ENCODE measurements at places on chromosomes 16 and 17.
A peak's percentile ranks its signal among the peaks of the same experiment; 100 is the strongest.

DNA sequence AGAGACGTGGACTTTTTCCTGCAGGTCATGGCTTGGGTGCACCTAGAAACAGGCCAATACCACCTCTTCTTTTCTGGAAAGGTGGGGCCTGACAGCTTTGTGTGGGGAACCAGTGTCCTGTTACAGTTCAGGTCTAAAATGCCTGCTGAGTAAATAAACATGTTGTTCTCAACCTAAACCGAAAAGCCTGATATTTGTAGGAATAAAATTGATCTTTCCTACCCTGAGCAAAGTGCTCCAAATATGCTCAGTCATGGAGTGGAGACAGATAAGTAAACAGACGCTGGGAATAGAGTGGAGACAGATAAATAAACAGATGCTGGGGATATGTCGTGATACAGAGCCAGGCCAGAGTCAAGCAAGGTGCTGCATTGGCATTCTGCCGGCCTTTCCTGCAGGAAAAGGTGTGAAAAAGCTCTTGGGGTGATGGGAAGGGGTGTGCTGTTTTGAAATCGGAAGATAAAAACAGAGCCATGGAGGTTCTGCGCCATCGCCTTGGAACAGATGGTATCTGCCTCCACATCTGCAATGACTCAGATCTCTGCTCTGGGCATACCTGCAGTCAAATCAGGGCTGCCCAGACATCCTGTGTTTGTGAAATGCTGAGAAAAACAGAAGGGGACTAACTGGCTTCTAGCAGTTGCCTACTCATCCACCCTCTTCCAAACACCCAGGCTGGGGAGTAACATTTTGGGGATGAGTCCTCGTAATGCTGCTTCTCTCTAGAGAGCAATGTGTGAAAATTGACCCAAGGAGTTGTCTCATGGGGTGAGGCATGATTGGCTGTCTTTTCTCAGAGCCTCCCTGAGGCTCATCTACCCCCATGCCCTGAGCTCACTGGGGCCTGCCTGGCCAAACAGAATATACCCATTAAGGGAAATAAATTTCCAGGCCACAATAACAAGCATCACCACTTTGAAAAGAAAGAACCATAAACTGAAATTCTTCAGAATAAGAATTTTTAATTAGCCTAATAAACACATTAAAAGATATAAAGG is 16.8 kb upstream of the TRPV2 start:
- no peak for DNase-seq

GRCh38 chr17:2958706-2959222 is 104.6 kb downstream of the OR1D5 start:
- DNase-seq, result no peak

- DNase-seq, result no peak
These were observed 33.2 kb downstream of the VPS35L start for GRCh38 chr16:19588661-19589060.

- DNase-seq, result no peak
These were observed 20.3 kb downstream of the XPO6 start for GRCh38 chr16:28191364-28191960.

- no peak for DNase-seq
These were observed 6.5 kb upstream of the NGFR start for GRCh38 chr17:49488612-49489011.

DNA sequence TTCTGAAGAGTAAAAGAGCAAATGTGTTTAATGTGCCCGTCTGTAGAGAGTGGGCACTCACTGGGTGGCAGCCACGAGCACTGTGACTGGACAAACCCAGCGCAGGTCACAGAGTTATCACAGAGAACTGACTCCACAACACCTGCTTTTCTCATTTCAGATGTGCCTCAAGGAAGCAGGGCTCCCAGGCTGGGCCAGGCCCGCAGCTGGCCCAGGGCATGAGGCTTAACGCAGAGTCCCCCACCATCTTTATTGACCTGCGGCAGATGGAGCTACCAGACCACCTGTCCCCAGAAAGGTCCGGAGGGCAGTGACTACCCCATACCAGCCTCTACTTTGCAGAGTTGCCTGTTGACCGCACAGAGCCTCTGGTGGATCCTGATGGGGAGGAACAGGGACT is 11.9 kb downstream of the DNAAF8 start:
- DNase-seq, result no peak

DNA sequence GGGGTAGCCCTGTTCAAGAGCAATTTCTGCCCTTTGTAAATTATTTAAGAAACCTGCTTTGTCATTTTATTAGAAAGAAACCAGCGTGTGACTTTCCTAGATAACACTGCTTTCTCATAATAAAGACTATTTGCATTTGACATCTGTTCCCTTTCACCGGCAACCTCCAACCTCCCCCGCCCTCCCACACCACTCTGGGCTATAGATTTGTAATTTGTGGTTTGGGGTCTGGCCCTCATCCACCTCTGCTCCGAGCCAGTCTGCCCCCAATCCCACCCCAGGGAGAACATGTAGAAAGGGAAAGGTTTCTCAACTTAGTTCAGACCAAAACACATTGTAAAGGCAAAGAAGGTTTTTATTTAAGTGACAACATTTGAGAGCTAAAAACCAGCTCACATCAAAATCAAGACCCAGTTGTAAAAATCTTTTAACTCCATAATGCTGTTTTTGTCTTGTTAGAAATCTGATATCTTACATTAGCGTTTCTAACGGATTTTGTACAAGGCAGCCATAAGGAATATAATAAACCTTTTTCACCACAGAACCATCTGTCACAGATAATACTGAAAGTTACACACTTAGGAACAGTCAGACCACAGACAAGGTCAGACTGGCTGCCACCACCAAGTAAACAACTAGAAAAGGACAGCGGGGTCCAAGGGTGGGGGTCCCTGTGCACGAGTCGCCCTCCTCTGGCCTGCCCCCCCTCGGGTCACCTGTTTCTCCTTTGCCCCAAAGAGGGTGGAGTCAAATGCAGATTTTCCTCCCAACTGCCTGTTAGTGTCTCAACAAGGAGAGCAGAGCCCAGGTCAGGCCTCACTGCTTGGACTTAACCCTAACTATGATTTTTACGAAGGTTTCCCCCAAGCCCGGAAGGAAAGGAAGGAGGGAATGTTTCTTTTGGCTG is 6.9 kb downstream of the PIMREG start:
- DNase-seq, result no peak

- DNase-seq, result no peak
These were observed 37.2 kb upstream of the NAGLU start for GRCh38 chr17:42498828-42499227.

DNA sequence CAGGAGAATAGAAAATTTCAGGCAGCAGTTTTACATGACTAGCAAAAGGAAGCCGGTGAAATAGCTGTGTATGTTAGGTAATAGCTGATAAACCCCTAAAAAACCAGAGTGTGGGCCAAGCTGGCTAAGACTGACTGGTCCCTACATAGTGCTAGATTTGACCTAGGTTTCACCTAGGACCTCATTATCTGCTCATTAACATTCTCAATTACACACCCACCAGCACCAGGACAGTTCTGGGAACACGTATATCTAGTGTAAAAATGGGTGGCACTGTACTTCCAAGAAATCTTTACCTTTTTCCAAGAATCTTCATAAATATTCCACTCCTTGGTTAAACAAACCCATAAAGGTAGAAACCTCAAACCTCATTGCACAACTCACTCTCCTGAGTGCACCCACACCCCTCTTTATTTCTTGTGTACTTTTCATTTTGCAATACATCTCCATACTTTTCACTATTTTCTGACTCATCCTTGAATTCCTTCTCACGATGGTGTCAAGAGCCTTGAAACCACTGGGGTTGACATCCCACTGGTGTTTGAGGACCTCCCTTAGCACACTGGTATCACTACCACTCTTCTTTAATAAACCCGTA is 262.7 kb upstream of the KCNJ16 start:
- no peak for DNase-seq

GRCh38 chr16:1036166-1036565 is 36.4 kb upstream of the SSTR5 start:
- DNase-seq, result no peak

DNA sequence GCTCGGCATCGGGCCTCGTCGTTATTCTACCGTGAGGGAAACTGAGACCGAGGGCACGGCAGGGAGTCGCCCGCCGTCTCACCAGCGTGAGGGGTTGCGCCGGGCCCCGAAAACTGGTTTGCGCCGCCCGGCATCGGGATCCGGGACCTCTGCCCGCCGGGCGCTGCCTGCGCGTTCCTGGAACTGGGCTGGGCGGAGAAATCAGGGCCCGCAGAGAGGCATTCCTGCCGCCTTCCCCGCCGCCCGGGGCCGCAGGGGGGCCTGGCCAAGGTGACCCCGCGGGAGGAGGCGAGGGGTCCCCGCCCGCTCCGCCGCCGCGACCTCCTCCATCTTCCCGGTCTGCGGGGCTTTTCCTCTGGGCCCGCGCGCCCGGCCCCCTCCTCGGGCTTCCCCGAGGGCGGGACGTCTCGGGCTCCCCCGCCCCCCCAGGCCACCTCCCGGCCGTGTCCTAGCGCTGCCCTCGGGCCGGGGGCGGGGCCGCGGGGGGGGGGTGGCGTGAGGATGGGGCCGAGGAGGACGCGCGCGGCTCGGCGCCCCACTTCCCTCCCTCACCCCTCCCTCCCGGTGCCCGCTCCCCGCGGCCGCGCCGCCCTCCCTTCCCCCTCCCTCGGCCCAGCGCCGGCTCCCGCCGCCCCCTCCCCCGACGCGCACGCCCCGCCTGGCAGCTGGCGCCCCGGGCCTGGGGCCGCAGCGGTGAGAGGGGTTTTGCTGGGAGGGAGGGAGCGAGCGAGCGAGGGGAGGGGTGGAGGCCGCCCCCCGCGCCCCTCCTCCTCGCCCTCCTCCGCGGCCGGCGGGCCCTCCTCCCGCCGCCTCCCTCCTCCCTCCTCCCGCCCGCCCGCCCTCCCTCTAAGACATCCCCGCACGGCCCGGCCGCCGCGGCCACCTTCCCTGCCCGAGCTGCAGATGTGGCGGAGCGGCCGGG is at the start of gene GLIS2:
Gene GLIS2 (plus strand): TSS at position 882 of the 922 bp plus-strand sequence. CDS start 16,214 bp downstream, outside the sequence.
- no peak for DNase-seq

- no peak for DNase-seq
These were observed 368.0 kb downstream of the FOXL1 start for GRCh38 chr16:86946396-86946795.

DNA sequence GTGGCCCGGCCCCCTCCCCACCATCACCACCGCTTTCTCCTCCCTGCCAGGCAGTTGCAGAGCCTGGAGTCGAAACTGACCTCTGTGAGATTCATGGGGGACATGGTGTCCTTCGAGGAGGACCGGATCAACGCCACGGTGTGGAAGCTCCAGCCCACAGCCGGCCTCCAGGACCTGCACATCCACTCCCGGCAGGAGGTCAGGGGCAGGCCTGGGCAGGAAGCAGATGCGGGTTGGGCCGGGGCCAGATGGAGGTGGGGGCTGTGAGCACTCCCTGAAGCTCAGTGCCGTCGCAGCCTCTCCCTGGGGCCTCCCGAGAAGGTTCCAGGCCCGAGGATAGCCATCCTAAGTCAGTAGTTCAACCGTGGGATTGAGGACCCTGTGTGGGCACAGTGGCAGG is 14.2 kb upstream of the ADGRG3 start:
- DNase-seq, result no peak

GRCh38 chr16:22420606-22421135 is 46.3 kb upstream of the CDR2 start:
- no peak for DNase-seq

DNA sequence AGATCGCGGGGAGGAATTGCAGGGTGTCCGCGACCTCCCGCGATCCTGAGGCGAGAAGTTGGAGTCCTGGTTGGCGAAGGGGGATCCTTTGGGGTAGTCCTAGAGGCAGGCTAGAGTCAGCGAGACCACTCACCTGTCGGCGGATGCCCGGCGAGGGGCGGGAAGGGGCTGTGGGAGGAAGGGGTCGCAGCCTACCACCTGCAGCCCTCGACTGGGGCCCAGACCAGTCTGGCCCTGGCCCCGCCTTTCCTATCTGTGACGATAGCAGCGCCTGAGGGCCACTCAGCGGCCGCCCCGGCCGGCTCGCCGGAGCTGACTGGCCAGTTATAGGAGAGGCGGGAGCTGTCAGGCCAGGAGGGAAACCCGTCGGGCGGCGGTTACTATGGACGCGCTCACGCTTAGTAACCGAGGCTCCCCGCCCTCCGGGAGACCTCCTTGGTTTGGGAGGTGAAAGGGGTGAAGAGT is at the start of gene TEKT3:
Gene TEKT3 (minus strand): TSS at position 213 of the 465 bp plus-strand sequence. CDS start 10,012 bp downstream, outside the sequence.
- no peak for DNase-seq

DNA sequence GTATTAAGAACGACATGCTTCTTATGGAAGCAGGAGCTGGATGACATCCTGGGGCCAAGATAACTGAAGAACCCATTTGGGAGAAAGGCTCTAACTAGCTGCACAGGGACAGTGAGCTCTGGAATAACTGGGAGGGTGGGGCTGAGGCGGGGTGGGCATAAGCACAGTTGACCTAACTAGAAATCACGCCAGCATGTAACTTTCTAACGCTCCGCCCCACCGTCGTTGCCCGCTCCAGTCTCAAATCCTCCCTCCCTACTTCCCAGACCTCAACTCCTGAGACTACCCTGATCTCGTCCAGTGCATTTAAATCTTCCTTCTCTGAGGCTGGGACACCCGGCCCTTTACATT is 436 bp downstream of the PHB1 start:
- DNase-seq, result no peak

- no peak for DNase-seq
These were observed 264.7 kb downstream of the C16orf95 start for GRCh38 chr16:87052506-87052905.

DNA sequence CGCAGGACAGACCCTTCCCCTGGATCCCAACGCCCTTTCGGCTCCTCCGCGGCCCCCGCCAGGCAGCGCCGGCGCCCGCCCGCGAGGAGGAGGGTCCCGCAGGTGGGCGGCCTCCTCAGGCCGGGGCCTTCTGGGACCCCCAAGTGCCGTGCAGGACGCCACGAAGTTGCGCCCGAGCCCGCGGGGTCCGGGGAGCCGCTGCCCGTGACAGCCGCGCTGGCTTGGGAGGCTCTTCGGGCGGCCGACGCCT is 504 bp downstream of the ERN1 start:
- no peak for DNase-seq

DNA sequence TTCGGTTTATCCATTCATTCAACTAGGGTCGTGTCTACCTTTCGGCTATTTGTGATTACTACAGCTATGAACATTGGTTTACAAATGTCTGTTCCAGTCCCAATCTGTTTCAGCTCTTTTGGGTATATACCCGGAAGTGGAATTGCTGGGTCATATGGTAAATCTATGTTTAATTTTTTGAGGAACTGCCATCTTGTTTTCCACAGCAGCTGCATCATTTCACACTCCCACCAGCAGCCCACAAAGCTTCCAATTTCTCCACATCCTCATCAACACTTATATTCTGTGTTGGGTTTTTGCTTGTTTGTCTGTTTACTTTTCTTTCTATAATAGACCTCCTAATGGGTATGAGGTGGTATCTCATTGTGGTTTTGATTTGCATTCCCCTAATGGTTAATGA is 48.7 kb upstream of the GINS3 start:
- no peak for DNase-seq

- DNase-seq, result peak; percentile 37
These were observed 14.5 kb downstream of the GLIS2 start for GRCh38 chr16:4330277-4330874.

- no peak for DNase-seq
These were observed 2.0 kb downstream of the UBALD2 start for GRCh38 chr17:76267051-76267576.

DNA sequence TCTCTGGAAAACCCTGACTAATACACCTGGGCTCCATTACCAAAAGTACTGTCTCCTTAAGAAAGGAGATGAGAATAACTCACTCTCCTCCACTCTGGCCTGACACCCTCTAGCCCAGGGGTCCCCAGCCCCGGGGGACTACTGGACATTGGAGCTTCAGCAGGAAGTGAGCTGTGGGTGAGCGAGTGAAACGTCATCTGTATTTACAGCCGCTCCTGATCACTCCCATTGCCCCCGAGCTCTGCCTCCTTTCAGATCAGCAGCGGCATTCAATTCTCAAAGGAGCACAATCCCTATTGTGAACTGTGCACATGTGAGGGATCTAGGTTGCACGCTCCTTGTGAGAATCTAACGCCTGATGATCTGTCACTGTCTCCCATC is 126.3 kb upstream of the TNRC6C start:
- DNase-seq, result no peak

GRCh38 chr16:81405702-81406113 is 38.9 kb upstream of the CMIP start:
- DNase-seq, result no peak
